Renal cortex interstitium (tissue), 15 donors: ENCODE measurements at places on chromosomes 6 and 20. TPM values are rescaled to one million over a fixed set of nuclear protein-coding genes. Genes with fewer than 3 reads are reported as not detected.

DNA sequence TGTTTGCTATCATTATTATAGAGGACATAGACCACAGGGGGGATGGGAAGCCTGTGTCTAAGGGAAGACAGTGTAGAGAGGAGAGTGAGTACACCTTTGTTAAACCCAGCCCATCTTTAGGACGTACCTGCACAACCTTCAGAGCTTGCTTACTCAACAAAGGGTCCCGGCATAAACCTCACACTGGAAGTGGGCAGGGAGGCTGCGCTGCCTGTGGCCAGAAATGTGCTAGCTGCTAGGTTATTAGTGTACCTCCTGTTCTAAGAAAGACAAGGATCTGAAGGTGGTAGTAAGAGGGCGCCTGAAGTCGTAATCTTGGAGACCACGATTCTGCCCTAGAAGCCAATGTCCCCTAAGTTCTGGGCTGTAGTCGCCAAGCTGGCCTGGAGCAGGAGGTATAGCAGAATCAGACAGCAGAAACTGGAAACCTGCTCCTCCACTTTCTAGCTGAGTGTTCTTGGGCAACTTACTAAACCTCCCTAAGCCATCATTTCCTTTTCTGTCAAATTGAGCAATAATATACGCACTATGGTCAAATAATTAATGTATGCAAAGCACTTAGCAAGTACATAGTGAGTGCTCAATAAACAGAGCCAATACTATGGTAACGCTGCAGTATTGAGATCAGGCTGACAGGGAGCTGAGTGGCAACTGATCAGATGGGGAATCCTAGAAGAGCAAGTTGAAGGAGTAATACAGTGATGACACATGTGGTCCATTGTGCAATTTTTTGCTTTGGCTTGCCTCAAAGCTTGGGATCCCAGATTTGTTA is 16.8 kb upstream of the AKIRIN2 start:
- no peak for DNase-seq

DNA sequence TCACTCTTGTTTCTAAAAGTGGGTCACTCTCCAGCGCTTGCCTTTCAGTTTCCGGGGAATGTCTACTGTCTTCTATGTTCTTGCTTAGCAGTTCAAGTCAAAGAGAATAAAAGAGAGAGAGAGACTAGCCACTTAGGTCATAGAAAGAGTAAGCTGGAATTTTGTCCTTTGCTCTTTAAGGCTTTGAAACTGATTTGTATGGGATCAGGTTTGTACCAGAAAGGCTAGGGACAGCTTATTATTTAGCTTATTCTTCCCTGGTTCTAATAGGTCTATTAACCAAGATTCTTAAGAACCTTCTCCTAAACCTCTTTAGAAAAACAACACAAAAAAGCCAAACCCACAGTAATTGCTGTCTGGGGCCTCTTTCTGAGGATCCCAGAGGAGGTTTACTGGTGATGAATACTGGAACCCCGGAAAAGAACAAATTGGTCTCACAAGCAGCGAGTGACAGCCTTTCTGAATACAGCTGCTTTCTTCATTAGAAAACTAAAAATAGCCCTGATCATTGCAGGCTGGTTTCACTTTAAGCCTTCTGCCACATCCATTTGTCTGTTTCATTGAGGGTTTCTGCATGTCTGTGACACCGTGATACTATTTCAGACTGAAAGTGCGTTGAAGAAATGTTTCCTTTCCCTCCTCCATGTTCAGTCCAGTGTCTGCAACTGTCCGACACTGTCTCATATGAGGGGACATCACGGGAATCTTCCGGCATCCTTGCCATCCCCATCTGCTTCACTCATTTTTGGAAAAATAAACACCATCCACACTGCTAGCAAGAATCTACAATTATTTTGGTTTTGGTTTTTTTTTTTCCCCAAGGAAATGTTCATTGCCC is 75.1 kb upstream of the ATXN1 start:
- DNase-seq = no peak

- DNase-seq = no peak
These were observed 44.2 kb upstream of the ZMYND8 start for GRCh38 chr20:47400685-47401084.

GRCh38 chr6:123415844-123416468 is 220.8 kb downstream of the TRDN start:
- DNase-seq = peak; percentile 63

- DNase-seq = no peak
These were observed 224.5 kb downstream of the BCKDHB start for GRCh38 chr6:80330961-80331360.

DNA sequence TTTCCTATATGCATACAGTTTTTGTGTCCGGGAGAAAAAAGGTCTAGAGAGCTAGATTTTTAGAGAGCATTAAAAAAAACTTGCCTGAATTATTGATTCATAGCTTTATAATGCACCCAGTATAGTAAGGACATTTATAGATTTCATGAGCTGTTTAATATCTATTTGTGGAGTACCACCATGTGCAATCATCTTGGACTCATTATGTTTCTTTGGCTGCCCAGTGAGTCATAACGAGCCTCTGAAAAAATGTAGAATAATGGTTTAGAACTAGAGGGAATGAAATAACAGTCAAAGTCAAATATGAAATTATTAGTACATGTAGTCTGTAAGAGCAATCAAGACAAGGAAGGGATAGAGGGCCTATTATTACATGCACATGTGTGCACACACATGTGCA is 350.0 kb downstream of the CD83 start:
- no peak for DNase-seq

DNA sequence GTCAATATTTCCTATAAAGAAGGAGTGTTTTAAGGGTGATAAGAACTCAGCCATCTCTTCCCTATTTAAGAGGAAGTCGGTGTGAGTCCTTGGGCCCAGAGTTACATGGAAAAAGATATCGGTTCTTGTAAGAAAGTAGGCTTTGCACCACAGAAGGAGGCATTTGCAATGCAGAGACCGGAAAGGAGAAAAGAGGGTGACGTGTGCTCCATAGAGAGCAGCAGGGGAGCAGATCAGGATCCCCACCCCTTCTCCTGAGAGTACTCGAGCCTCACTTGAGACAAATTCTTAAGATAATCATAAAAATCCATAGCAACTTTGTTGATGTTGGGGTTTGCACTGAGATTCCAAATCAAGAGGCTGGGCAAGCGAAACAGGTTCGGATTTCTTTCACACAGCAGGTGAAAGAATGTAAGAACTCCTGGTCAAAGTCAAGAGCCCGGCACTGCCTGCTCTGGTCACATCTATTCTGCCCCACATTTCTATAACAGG is 27.8 kb downstream of the FOXA2 start:
- DNase-seq = no peak

- no peak for DNase-seq
These were observed 47.1 kb downstream of the HNF4A start for GRCh38 chr20:44402391-44403193.

CNR1 gene
- polyA plus RNA-seq = 1.1 TPM

SLC17A3 gene
- polyA plus RNA-seq = 0.74 TPM

COL9A3 gene
- polyA plus RNA-seq = 14.5 TPM
